ENCODE measurements at places on chromosomes 12 and 14.
A peak's percentile ranks its signal among the peaks of the same experiment; 100 is the strongest.

DNA sequence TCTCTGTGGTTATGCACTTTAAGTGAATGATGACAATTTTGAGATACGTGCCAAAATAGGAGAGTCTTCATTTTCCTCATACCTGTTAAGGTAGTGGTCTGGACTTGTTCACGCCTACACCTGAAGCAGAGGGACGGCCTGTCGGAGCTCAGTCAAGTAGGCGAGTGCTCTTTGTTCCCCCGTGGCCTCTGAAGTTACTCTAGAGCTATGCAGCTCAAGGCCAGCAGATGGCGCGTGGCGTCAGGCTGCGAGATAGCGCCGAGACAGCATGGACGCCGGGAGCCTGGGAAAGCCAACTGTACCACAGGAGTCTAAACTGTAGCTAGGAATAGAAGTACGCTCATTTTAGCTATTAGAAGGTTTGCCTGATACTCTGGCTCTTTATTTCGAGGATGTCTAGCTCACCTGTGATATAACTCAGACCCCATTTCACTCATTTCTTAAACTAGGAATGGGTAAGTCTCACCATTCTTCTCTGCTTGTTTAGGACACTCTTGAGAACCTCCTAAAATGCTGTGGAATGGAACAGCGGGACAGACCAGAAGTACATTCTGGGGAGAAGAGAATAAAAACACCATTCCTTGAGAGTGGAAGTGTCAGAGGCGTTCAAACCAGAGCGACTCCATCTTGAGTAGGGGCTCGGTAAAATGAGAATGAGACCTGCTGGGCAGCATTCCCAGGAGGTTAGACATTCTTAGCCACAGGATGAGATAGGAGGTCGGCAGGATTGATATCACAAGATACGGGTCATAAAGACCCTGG is 267.4 kb upstream of the HMGA2 start:
- no peak for DNase-seq

DNA sequence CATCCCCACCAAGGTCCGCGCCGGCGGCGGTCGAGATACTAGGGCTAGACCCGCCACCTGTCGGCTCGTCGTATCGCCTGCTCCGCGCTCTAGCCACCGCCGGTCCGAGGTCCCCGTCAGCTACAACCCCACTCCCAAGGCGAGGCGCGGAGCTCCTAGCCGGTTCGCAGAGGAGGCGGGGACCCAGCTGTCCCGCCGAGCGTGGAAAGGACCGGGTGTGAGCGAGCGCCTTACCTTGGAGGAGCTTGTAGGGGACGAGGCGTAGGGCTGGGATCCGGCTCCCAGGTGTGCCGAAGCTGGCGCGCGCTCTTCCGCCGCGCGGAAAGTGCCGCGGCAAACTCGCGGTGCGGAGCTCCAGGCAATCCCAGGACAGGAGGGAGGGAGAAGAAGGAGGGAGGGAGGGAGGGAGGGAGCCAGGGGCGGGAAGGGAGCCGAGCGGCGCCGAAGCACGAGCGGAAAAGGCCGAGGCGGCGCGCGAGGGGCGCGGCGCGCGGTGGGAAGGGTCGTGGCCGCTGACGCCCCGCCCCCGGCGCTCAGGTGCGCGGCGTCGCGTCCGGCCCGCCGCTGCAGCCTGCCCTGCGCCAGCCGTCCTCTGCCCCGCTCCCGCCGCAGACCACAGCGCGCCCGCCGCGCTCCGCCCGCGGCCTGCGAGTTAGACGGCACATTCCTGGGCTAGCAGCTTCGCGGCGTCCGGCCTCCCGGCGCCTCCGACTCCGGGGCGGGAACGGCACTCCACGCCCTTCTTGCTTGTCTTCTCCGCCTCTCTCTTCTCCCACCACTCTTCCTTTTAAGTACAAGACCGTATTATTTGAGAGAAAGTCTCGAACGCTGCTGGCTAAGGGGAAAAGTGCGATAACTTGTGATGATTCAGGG is at the start of gene PAWR:
PAWR (minus strand) TSS at position 327 of the 873 bp plus-strand sequence. CDS start 720 bp downstream, outside the sequence.
- DNase-seq: no peak

GRCh38 chr14:103282932-103283331 is 51.1 kb upstream of the EIF5 start:
- no peak for DNase-seq

GRCh38 chr12:132397934-132398385 is 68.6 kb upstream of the GALNT9 start:
- no peak for DNase-seq

DNA sequence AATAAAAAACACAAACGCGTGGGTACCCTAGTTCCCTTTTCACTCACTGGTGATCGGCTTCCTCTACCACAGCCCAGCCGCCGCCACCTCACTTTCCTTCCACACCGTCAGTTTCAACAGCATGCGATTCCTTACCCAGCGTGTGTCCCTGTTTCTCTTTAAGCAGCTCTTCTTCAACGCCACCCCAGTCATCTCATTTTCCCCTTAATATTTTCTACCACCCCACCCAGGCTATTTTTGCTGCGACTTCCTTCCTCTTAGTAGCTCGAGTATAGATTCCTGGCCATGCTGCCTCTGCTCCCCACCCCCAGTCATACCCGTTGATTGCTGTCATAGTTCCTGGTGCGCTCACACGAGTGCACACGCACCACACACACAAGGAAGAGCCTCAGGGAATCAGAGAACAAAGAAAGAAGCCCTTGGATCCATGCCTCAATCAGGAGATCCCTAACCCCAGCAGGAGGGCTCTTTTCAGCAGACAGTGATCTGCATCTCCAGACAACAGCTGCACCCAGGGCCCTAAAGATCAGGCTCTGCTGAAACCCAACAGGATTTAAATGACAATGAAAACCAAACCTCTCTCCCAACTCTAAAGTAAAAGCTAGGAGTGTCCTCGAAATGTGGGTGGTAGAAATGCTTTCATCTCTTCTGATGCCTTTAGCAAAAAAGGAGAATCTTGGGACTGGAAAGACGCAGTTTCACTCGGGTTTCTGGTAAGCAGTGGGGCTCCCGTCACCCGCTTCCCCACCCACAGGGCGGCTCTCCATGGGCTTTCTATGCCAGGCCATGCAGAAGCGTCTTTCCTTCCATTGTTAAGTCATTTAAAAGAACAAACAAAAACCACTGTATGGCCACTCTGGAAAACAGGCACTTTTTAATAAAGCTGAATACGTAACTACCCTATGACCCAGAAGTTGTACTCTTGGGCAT is 23.8 kb downstream of the VPS37B start:
- no peak for DNase-seq

GRCh38 chr12:77940011-77940423 is 109.3 kb downstream of the NAV3 start:
- no peak for DNase-seq

- DNase-seq: no peak
These were observed 220.5 kb upstream of the ATXN7L3B start for GRCh38 chr12:74317078-74317601.

DNA sequence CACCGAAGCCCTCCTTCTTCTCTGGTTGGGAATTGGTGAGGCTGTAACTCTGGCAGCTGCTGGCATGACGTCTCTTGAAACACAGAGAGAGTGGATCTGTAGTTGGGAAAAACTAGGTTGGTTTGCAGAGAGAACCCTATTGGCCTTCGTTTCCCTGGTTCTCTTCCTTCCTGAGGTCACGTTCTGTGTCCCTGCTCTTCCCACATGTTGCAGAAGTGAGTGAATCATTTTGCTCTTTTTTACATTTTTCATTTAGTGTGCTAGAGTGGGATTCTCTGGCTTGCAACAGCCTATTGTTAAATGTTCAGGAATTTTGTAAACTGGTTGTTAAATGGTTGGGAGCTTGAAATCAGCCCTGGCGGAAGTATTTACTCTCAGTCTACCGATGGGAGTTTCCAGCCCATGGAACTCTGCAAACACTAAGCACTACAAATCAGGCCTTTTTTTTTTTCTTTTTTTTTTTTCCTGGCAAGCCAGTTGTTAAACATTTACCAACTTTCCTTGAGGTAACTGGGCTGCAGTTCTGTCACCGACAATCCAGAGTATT is 26.8 kb upstream of the CKAP4 start:
- no peak for DNase-seq

DNA sequence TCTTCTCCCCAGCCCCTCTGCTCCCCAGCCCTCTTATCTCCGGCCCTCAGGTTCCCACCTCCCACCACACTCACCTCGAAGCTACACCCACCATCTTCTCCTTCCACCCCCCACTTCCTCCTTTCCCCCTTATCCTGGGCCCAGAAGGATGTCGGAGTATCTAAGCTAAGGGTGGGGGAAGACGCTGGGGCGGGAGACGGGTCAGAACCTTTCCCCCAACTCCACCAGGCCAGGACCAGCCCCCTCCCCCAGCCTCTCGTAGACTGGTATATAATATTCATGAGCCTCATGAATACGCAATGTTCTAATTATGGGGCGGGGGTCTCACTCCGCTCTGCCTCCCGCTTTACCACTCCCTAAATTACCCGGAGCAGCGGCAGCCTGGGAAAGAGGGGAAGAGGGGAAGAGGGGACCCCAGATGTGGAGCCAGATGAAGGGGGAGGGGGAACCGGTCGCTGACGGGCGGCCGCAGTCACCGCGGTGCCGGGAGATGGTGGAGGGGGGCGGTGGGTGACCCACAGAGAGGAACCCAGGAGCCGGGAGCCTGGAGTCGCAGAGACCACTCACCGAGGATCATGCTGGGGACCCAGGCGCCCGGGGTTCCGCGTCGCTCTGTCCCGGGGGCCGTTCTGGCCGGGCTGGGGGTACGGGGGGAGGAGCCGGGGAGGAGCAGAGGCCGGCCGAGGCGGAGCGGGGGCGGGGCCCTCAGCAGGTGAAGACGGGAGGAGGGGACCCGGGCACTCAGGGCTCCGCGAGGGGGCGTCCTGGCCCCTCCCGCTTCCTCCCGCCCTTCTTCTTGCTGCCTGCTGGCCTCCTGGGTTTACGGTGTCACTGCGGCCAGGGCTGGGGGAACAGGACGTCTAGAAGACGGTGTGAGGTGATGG is 6.4 kb upstream of the ZNF385A start:
- DNase-seq: no peak

DNA sequence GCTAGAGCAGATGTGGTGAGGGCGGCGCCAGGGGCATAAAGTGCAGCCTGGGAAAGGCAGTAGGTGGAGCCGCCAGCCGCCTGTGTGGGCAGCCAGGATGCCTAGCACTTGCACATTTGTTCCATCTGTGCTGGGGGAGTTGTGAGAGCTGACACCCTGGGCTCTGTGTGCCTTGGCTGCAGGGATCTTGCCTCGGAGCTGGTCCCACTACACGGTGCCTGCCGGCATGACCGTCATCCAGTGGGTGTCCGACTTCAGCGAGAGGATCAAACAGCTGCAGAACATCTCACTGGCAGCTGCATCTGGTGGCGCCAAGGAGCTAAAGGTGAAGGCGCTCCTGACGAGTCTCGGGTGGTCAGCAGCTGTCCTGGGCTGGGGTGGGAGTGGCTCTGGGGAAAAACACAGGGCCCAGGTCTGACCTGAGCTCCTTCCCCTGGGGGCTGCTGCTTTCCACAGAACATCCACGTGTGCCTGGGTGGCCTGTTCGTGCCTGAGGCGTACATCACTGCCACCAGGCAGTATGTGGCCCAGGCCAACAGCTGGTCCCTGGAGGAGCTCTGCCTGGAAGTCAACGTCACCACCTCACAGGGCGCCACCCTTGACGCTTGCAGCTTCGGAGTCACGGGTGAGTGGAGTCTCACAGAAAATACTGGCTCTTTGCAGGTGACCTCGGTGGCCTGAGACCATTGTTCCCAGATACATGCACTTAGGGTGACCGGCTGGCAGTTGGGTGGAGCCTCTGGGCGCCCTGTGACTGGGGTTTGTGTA is 37.4 kb downstream of the HSP90AA1 start:
- no peak for DNase-seq

DNA sequence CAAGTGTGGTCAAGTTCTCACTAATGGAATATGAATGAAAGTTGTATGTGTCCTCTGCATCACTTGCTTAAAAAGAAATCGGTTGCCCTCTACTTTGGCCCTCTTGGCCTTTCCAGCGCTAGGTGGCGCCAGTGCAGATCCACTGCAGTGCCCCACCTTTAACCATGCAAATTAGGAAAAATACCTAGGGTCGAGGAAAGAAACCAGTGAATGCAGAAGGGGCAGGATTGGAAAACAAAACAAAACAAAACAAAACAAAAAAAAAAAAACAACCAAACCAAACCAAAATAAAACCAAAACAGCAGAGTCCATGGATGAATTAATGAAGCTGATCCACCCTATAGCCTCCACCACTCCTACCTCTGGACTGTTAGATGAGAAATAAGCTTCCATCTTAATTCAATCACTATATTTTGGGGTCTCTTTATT is 12.9 kb upstream of the NEMF start:
- DNase-seq: peak; percentile 66

DNA sequence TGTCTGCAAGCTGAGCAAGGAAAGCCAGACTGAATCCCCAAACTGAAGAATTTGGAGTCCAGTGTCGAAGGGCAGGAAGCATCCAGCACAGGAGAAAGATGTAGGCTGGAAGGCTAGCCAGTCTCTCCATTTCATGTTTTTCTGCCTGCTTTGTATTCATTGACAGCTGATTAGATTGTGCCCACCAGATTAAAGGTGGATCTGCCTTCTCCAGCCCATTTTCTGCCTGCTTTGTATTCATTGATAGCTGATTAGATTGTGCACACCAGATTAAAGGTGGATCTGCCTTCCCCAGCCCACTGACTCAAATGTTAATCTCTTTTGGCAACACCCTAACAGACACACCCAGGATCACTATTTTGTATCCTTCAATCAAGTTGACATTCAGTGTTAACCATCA is 85.3 kb downstream of the PLBD1 start:
- no peak for DNase-seq

DNA sequence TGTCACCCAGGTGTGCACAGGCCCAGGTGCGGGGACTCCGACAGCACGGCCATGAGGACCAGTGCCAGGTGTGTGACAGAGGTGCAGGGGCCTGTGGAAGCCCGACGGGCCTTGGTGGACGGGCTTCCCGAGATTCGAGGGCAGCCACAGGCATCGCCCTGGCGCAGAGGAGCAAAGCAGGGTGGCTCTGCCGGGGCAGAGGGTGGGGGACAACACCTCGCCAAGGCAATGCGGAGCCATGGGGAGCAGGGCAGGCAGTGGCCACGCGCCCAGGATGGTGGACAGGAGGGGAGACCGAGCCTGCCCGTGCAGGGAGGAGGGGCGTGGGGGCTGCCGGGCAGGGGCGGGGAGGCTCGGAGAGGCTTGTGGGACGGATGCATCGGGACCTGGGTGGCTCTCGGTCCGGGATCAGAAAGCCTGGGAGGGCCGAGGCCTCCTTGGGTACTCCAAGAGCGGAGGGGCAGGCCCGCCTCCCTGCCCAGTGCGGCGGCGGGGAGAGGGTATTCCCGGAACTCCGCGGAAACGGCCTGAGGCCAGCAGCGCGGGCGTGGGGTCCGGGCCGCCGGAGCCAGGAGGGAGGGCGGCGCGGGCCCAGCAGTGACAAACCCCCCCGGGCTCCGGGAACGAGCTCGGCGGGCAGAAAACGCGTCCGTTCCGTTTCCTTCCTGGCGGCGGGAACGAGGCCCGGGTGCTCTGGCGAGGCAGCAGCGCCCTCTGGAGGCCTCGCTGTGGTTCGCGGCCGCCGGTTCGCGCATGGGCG is 1.6 kb downstream of the TMEM121 start:
- peak; percentile 50 for DNase-seq

GRCh38 chr12:98372340-98373024 is 142.9 kb upstream of the TMPO start:
- no peak for DNase-seq

GRCh38 chr14:80545935-80546854 is 334.9 kb upstream of the DIO2 start:
- DNase-seq: no peak

- no peak for DNase-seq
These were observed 14.9 kb upstream of the NFKBIA start for GRCh38 chr14:35419429-35419841.

GRCh38 chr14:24249230-24250021 is 7.0 kb upstream of the TINF2 start:
- no peak for DNase-seq

- DNase-seq: no peak
These were observed 4.3 kb downstream of the KRT6A start for GRCh38 chr12:52488736-52489135.
